Activated CD4-positive, alpha-beta T cell treated with anti-CD3 and anti-CD28 coated beads, Interleukin-2, amount 10 ng/mL, durations not matched to agents 7 days and 5 days (primary cell): ENCODE measurements at places on chromosomes 13 and 19.
A peak's percentile ranks its signal among the peaks of the same experiment; 100 is the strongest.

DNA sequence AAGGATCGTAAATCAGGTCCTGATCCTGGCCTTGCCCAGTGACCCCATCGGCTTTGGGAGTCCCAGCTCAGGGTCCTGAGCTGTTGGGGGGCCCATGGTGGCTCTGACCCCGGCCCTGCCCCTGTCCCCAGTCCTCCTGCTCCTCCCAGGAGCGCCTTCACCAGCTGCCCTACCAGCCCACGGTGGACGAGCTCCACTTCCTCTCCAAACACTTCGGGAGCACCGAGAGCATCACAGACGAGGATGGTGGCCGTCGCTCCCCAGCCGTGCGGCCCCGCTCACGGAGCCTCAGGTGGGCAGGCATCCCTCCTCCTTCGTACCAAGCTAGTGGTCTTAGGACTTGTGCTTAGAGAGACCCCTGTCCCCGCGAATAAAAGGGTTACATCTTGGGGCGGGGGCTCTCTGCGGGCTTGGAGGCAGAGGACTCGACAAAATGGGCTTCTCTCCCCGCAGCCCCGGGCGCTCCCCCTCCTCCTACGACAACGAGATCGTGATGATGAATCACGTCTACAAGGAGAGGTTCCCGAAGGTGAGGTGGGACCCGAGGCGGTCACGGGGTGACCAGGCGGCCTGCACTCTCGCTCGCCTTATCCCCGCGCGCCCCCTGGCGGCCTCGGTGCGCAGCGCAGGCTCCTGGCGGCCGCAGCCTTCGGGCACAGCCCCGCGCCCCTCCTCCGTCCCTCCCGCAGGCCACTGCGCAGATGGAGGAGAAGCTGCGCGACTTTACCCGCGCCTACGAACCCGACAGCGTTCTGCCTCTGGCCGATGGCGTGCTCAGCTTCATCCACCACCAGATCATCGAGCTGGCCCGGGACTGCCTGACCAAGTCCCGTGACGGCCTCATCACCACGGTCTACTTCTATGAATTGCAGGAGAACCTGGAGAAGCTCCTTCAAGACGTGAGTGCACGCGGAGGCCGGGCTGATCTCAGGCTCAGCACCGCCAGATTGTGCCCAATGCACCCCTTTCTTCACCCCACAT, 9.1 kb downstream of the MAST1 start:
- H3K36me3 ChIP-seq = no peaks in the 10 kb centered on the region
- peak; percentile 80 for DNase-seq
- no peak overlapping the region for H3K27ac ChIP-seq
- peaks cover 3% of the 10 kb centered on the region for H3K4me1 ChIP-seq

DNA sequence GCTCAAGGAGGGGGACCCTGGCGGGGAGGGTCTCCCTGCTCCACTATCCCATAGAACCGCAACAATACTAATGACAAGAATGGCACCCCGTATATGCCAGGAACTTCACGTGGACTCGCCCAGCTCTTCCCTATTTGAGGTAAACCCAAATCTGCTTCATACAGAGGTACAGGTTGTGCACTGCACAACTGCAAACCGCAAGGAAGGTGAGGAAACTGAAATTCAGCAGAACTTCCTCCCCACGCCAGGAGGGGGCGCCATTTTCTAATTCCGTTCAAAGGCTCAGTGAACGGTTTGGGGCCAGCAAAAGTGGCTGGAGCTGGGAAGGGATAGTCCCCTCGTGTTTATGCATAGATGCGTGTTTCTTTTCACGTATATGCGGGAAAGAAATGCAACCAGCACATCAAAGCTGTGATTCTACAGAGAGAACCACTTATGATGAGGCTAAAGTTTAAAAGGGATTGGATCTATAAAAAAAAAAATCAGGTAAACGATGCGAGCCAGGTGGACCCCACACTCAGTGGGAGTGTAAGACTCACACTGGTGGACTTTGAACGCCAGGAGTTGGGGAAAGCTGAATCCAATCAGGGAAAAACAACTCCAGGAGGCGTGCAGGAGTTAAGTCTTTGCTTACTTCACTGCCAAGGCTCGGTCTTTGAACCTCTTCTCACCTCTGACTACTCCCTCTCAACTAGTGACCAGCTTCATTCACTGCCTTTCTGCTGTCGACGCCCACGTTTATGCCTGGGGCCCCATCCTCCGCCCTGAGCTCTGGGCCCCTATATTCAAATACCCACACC, 20.3 kb downstream of the C19orf81 start:
- no peaks in the 10 kb centered on the region for H3K4me1 ChIP-seq
- H3K36me3 ChIP-seq = no peaks in the 10 kb centered on the region
- H3K4me3 ChIP-seq = no peak overlapping the region
- peak overlapping the region; percentile 61 for H3K27ac ChIP-seq
- peak; percentile 49 for DNase-seq

DNA sequence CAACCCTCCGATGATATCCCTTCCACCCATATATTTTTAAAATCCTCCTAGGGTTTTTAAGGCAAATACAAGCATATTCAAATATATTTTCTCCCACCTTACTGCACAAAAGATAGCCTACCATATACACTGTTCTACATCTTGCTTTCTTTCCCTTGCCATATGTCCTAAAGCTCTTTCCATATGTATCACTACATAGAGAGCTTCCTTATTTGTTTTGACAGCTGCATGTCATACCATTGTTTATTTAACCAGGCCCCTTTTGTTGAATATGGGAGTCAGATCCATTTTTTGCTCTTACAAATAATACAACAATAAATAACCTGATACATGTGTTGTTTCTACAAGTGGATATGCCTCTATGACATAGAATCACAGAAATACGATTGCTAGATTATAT, 32.8 kb upstream of the WDFY2 start:
- H3K27ac ChIP-seq = no peak overlapping the region
- H3K27me3 ChIP-seq = peaks cover 8% of the 10 kb centered on the region
- H3K4me3 ChIP-seq = no peak overlapping the region

GRCh38 chr19:55300886-55301458, 17.2 kb downstream of the BRSK1 start:
- H3K36me3 ChIP-seq = no peaks in the 10 kb centered on the region
- H3K4me3 ChIP-seq = no peak overlapping the region
- peaks cover 3% of the 10 kb centered on the region for H3K27me3 ChIP-seq
- DNase-seq = no peak
- peak overlapping the region; percentile 94 for H3K27ac ChIP-seq
- peaks cover 13% of the 10 kb centered on the region for H3K4me1 ChIP-seq
